ENCODE measurements at places on chromosomes 16 and 17.

DNA sequence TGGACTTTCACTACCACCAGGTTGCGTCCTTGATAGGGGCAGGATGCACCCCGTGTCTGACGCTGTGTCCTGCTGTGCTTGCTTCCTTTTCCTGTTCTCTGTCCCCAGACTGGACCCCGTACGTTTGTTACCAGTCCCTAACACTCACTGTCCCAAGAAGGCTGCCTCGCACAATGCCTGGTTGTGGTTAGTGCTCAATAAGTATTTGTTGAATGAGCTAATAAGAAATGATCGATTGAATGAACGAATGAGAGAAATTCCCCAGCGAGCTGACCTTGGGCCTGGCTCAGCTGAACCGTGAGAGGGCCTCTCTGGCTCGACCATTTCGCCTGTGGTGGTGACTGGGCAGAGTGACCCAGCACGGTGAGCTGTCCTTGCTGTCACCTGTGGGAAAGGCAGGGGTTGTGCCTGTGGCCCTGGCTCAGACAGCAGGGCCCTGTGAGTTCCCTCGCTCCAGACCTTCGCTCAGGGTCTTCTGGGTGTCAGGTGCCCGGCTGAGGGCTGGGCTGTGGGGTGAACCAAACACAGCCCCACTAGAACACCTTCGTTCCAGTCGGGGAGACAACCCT, 20.9 kb downstream of the CMIP start:
- no peak for DNase-seq

- no peak for DNase-seq
Observed at GRCh38 chr16:62974424-62974823, 938.2 kb upstream of the CDH8 start.

GRCh38 chr16:74605746-74606520, 981 bp downstream of the GLG1 start:
- no peak for DNase-seq

DNA sequence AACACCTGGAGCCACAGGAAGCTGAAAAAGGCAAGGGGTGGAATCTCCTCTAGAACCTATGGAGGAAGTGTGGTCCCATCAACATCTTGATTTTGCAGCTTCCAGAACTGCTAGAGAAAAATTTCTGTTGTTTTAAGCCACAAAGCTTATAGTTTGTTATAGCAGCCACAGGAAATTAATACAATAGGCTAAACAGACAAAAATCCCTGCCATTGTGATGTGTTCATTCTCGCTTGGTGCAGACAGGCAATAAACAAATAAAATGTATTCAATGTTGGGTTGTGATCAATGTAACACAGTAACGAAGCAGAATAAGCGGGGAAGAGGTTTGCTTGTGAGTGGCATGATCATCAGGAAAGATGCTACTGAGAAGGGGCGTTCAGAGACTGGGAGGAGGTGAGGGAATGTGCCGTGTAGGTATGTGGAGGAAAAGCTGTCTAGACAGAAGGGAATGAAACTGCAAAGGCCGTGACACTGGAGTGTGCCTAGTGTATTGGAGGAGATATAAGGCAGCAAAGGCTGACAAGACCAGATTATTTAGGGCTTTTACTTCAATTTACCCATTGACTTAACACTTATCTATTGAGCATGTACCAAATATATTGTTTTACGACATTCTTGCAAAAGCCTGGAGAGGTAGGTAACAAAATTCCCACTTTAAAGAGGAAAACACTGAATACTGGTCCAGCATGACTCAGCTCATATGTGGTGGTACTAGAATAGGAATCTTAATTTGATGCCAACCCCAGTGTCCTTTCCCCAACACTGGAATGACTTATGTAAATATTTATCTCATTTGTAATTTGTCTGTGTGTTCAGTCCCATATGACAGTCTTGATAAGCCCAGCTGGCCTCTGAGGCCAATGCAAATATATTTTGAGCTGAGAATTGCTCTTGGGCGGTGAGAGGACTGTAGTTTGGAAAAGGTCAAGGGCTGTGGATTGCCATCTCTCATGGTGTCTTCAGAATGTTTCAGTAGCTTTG, 375.9 kb downstream of the CDH13 start:
- no peak for DNase-seq

- no peak for DNase-seq
Observed at GRCh38 chr16:27311448-27311830, 2.3 kb upstream of the IL4R start.

DNA sequence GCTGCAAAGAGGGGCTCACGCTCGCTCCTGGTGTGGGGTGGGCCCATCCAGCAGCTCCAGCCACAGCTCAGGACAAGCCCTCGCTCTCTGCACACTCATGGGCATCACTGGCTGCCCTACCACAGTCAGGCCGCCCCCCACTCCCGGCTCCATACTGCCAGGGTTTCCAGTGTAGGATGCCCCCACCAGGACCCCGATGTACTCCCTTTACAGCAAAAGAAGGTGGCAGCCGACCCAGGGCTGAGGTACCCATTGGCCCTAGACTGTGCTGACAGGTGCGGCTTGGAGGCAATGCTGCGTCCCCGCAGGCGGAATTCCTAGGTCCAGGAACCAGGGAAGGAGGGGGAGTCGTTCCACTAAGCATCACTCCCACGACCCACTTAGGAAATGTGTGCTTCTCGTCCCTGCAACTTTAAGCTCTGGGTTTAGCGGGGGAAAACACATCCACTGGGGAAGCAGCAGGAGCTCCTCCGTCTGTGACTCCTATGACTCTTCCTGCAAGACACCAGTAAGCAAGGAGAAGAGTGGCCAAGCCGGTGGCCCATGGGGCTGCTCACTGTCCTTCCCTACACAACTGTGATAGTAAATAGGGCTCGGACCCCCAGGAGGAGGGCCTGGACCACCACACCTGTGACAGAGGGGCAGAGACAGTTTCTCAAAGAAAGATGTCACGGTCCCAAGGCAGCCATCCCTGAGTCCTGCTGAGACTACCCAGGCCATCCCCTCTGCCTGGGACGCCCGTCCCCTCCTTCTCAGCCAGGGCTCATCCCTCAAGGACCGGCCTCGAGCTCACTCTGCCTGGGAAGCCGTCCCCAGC, 13.1 kb downstream of the CORO7 start:
- DNase-seq = no peak

- DNase-seq = no peak
Observed at GRCh38 chr16:81708266-81709015, 70.7 kb upstream of the PLCG2 start.

GRCh38 chr16:15517743-15518377, 83.5 kb downstream of the BMERB1 start:
- no peak for DNase-seq

DNA sequence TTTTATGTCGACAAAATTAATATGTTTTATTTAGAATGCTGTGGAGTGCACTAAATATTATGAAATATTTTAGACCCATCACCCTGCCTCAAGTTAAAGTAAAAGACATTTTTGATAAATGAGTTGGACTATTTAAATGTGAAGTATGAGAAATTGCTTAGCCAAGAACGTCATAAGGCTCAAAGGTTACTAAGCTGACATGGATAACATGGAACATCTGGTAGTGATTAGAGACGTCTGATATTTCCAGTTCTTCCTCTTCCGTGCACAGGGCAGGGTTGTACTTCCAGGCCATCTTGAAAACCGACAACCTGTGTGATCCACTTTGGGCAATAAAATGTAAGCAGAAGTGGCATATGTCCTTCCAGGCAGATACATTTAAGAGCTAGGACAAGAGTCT, 7.2 kb upstream of the CCL8 start:
- no peak for DNase-seq

DNA sequence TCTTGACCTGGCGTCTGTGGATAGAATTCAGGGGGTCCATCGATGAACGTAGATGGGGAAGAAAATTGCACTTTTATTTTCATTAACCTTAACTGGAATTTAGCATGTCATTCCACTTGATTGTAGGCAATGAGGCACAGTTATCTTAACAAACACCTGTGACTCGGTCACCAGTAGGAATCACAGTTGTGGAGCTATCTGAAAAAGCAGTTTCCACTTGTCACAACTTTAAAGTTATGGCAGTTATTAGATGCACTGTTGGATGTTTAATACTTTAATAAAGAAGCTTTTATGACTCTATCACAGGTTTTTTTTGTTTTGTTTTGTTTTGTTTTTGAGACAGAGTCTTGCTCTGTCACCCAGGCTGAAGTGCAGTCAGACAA, 83.7 kb upstream of the LGALS9 start:
- DNase-seq = no peak

DNA sequence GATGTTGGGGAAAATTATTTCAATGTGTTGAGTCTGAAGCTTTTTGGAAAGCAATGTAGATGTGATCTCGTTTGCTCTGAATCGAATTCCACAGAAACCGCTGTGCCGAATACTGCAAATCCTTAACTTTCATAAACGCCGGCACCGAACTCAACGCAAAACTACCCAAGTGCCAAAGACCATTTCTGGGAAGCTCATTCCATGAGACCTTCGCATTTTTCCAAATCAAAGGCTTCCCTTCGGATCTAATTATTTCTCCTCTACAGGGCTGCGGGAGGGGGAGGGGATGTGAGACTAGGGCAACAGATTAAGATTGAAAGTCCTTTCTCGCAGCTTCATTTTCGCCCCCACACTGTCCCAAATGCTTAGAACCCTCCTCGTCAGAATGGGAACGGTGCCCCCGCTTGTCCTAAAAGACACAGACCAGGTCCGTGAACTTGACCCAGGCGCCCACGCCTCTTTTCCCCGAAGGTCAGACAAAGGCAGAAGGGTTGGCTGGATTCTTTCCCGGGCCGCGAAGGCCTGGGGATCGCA, 4.0 kb downstream of the PRAC1 start:
- no peak for DNase-seq

DNA sequence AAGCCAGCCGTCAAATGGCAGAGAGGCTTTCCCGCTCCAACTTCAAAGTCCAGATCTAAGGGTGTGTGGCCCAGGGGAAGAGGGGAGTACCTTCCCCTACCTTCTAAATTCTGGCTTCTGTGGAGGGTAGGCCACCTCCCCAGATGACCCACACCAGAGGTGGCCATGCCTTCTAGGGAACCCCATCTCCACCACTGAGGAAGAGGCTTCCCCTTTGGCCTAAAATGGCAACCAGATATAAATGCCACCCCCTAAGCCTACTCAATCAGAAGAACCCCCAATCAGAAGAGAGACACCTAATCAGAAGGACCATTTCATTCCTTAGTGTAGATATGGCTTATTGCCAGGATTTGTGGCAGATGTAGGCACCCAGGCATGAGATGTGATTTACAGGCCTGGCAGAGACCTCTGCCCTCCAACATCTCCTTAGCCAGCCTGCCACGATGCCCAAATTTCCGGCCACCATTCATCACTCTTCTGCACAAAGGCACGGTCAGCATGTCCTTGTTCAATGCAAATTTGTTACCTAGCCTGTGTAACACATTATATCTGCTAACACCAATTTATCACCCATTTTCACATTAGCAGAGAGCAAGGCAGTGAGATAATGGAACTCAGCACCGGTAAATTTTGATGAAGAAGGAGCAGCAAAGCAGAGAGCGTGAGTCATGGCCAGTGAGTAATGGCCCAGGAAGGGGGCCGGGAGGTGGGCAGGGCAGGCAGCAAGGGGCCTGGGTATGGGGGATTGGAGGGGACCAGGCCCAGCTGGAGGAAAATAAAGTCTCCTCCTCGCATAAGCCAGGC, 1.2 kb upstream of the MGAT5B start:
- DNase-seq = no peak

- DNase-seq = peak; percentile 52
Observed at GRCh38 chr16:85935974-85936760, 37.2 kb downstream of the IRF8 start.

- DNase-seq = no peak
Observed at GRCh38 chr16:65495106-65495505, 373.2 kb upstream of the CDH11 start.

DNA sequence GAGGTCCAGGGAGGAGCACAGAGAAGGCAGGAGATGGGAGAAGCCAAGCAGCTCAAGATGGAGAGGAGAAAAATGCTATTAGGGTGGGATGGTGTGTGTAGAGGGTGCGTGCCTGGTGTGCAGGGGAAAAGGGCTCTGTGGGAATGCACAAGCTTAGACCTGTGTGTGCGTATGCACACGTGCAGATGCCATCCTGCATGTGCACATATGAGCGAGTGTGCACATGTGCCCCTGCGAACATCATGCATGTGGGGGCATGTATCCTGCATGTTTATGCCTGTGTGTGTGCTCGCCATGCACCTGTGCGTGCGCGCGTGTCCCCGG, 438 bp upstream of the KCNJ12 start:
- no peak for DNase-seq

GRCh38 chr16:2496223-2497115, 17.3 kb upstream of the ATP6V0C start:
- DNase-seq = no peak

GRCh38 chr16:68380676-68381362, 67.5 kb downstream of the SMPD3 start:
- DNase-seq = no peak

DNA sequence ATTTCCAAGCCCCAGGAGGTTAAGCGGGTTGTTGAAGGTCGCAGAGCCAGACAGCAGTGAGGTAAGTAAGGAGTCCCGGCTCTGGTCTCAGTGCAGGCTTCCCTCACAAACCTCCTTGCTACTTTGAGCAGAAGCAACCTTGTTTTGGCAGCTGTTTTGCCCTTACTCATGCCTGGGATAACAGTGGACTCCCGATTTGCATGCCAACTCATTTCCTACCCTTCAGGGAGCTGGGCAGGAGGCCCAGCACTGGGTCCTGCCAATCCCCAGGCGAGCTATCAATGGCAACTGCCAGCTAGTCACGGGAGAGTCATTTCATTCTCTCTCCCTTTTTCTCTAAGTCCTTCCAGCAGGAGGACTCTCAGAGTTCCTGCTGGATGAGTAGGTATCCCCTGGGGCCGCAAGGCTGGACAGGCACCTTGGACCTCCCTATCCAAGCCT, 72.0 kb upstream of the KSR1 start:
- DNase-seq = no peak

GRCh38 chr17:28524476-28525424, 18.6 kb downstream of the FOXN1 start:
- no peak for DNase-seq

GRCh38 chr16:23955088-23955487, 119.3 kb downstream of the PRKCB start:
- no peak for DNase-seq

DNA sequence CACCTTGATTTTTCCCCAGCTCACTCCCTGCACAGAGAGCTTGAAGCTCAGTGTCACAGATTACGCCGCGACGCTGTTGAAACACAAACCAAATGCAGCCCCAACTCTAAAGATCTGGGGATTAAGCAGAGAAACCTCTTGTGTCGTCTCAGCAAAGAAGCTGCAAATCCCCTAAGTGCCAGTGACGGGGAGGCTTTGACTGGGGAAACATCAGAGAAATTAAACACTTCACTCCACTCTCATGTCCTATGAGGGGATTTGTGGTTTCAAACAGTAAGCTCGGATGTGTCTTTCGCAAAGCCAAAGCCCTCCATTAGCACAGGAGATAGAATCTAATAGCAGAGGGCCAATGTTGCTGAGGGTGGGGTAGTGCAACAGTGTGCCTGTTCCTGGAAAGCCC, 233.7 kb downstream of the HS3ST4 start:
- DNase-seq = no peak

DNA sequence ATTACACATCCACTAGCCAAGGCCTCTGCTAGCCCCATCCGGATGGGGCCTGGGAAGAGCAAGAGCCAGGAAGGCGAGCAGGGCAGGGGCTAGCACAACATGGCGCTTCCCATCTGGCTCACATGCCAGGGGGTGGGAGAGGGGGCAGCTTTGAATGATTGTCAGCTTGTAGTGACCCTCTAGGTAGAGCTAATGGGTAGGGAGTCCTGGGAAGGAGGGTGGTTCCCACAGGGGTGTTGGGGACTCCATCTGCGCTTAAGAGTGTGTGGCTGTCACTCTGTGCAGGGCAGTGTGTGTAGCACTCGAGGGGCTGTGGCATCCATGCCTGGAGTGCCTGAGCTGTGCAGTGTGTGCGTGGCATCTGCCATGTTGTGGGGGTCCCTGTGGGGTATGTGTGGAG, 24.5 kb downstream of the ARHGAP23 start:
- DNase-seq = no peak

- DNase-seq = no peak
Observed at GRCh38 chr17:81277421-81277820, 17.7 kb downstream of the SLC38A10 start.
